ENCODE measurements at places on chromosomes 2 and 18.
A peak's percentile ranks its signal among the peaks of the same experiment; 100 is the strongest.

- no peak for DNase-seq
Observed at GRCh38 chr2:11742702-11743357, 3.6 kb upstream of the LPIN1 start.

- no peak for DNase-seq
Observed at GRCh38 chr2:10288606-10289005, 14.1 kb upstream of the HPCAL1 start.

DNA sequence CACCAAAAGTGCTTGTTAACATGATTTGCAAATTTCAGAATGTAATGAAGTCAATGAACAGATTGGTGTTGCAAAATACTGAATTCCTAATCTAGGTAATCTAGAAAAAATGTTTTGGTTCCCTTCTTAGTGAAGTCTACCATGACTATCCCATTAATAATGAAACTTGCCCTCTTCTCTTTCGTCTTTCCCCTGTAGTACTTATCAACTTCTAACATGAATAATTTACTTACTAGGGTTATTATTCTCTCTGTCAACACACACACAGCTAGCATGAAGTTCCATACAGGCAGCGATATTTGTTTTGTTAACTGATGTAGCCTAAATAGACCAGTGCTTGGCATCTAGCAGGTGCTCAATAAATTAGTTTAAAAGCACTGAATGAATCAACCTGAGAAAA lies 160.2 kb downstream of the NCK2 start:
- DNase-seq, result no peak

DNA sequence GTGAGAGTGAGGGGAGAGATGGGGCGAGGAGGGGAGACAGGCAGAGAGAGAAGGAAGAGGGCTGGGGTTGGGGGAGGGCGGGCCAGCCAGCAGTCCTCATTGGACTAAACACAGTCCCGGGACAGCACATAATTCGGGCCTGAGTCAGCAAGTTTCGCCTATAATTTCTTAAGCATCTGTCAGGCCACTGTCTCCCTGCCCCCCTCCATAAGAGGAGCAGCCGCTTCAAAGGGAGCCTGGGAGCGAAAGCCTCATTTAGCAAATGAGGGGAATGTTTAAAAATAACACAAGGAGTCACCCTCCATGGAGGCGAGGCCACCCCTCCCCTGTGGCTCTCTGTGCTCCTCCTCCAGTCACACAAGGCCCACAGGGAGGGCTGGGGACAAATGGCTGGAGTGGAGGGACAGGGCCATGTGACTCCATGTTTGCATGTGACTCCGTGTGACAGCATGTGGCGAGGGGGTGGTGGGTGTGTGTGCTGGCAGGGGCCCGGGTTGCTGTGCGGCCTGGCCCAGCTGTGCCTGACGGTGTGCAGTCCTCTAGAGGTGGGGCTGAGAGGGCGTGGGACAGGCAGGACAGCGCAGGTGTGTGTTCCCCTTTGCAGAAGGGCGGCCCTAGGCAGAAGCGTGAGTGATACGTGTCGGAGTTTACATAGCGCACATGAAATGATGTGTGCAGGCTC lies 162.4 kb downstream of the CELF4 start:
- DNase-seq, result peak; percentile 74

GRCh38 chr18:76259711-76260110 lies 235.3 kb downstream of the ZNF516 start:
- no peak for DNase-seq

GRCh38 chr2:121810959-121811853 lies 55.8 kb downstream of the TSN start:
- DNase-seq, result no peak

- no peak for DNase-seq
Observed at GRCh38 chr18:42310956-42311355, 355.9 kb downstream of the PIK3C3 start.

- DNase-seq, result no peak
Observed at GRCh38 chr2:66862885-66863650, 428.1 kb downstream of the MEIS1 start.

GRCh38 chr2:42754021-42754775 lies 9.7 kb downstream of the OXER1 start:
- peak; percentile 78 for DNase-seq

DNA sequence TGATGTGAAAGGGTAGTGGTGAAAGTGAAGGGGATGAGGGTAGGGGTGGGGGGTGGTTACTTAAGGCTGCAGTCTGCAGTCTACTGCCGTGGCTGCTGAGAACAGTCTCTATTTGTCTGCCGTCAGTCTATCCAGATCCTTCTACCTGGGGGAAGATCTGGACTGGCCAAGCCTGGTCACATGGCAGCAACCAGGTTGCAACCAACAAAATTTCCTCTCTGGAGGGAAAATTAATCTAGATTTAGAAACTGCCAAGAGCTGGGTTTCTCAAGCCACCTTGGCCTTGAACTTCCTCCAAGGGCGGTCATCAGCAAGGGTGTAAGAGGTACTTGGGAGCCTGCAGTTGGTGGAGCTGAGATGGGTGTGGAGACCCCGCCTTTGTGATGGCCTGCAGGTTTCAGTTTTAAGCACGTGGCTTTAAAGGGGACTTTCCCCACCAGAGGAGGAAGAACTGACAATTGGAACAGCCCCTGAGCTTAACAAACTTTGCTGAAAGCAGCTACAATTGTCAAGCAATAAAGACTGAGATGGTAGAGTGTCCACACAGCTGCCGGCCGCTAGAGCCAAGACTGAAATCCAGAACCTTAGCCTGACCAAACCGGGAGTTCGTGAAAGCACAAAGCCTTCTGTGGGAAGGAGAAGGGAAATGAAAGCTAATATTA lies 31.4 kb upstream of the KCMF1 start:
- DNase-seq, result no peak

- DNase-seq, result no peak
Observed at GRCh38 chr2:136171223-136171622, 53.3 kb upstream of the CXCR4 start.

GRCh38 chr18:48935433-48935774 lies 15.4 kb downstream of the SMAD7 start:
- no peak for DNase-seq

DNA sequence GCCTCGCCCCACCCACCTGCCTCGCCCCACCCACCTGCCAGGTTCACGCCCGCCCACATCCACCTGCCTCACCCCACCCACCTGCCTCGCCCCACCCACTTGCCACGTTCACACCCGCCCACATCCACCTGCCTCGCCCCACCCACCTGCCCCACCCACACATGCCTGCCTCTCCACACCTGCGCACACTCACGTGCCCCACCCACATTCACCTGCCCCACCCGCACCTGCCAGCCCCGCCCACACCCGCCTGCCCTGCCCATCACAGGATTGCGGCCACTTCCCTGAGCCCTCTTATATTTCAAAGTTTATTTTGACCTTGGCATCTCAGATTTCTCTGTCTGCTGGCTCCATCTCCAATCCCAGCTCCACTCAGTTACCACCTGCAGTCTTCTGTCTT lies 217.5 kb upstream of the SOX11 start:
- DNase-seq, result no peak

DNA sequence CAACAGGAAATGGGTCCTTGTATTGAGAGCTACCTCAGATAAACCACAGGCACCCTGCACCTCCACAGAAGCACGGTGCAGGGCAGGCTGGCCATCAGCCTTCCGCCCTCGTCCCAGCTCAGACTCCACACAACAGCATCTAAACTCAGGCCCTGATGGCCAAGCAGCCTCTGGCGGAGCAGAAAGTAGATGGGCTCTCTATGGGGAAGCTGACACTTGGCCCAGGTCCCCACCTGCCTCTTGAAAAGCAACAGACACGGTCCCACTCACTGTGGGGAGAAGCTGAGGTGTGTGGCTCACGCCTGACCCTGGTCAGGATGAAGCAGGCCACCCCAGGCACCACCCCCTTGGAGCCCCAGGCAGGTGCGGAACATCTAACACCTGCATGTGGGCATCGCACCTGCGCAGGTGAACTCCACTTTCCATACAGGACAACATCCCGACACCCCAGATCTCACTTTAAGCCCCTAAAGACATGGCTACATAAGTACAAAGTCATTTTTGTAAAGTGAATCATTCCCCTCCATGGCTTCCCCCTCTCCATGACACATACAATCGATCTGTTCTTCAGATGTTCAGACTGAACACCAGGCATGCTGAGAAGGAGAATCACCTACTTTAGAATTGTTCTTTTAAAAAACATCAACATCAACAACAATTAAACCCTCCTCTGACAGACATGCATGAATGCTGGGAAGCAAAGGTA lies 208.4 kb downstream of the ZBTB7C start:
- no peak for DNase-seq

- DNase-seq, result no peak
Observed at GRCh38 chr2:106095478-106096298, 98.4 kb downstream of the UXS1 start.

DNA sequence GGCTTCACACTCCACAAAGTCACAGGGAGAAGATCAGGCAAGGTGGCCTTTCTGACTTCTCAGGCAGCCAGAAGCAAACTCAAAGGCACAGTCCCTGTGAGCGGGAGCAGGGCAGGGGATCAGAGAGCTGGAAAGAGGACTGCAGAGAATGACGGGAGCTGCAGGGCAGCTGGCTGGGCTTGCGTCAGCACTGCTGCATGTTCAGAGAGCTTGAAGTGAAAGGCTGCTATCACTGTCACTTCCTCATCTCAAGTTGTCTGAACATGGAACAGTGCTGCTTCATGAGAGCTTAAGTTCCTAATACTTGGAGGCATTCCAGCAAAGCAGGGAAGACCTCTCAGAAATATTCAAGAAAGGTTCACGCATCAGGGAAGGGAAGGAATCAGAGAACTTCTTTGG lies 20.4 kb downstream of the TGFBRAP1 start:
- no peak for DNase-seq

Measured in posterior vena cava (tissue), 2 donors.